Bronchus fibroblast of lung (primary cell): ENCODE measurements at places on chromosomes 7 and 10. TPM values are rescaled to one million over a fixed set of nuclear protein-coding genes. Genes with fewer than 3 reads are reported as not detected.

MRLN gene
- total RNA-seq: not detected in 2 replicates

ZFAND4 gene
- total RNA-seq: 5.9 and 7.1 TPM in 2 replicates

GPR26 gene
- not detected in 2 replicates for total RNA-seq

BTBD16 gene
- not detected in 2 replicates for total RNA-seq
